ENCODE measurements at places on chromosomes 16 and 17.

- no peak for DNase-seq
These were observed 2.8 kb downstream of the PRKAR1A start for GRCh38 chr17:68514831-68515635.

- DNase-seq: no peak
These were observed 304.1 kb upstream of the C16orf82 start for GRCh38 chr16:26762594-26762993.

DNA sequence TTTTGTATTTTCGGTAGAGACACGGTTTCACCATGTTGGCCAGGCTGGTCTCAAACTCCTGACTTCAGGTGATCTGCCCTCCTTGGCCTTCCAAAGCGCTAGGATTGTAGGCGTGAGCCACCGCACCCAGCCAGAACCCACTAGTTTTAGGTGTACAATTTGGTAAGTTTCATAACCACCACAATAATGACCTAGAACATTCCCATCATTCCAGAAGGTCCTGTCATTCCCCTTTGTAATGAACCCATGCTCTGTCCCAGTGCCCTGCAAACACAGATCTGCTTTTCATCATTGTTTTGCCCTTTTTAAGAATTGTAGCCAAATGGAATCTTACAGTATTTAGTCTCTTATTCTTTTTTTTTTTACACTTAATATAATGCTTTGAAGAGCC is 35.6 kb upstream of the IRF8 start:
- no peak for DNase-seq

DNA sequence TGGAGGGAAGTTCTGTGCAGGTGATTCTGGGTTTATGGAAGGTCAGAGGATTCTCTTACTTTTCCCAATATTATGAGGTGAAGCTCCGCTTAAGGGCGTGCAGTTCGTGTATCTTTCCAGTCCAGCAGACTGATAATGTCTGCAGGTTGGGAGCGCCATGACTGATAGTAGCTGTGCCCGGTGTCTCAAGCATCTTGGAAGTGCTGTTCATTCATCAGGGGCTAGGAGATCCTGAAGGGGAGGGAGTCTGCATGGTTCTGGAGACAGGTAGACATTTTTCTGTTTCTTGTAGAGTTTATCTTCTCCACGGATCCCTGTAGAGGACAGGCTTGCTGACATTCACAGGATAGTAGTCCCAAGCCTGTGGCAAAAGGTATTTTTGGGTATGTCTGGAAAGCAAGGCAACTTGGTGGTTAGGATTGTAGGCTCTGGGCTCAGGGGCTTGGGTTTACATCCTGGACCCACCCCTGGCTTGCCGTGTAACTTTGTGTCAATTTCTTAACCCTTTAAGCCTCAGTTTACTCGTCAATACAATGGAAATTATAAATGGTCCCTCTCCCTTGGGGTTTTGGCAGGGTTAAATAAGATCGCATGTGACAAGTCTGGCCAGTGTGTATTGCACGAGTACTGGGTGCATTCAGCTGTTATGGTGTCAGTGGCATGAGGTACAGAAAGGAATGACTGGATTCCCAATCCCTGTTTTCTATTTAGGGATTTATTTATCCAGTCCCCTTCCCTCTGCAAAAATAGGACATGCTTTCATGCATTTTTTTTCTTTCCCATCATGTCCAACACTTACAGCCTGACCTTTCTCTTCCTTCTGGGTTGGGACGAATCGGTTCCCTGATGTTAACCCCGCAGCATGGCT is 8.2 kb downstream of the HLF start:
- DNase-seq: no peak

Data from activated CD4-positive, CD25-positive, alpha-beta regulatory T cell treated with anti-CD3 and anti-CD28 coated beads, Interleukin-2, amount 50 U/mL, for 72 hours (primary cell).